ENCODE measurements at places on chromosomes 3 and 15.
A peak's percentile ranks its signal among the peaks of the same experiment; 100 is the strongest.

DNA sequence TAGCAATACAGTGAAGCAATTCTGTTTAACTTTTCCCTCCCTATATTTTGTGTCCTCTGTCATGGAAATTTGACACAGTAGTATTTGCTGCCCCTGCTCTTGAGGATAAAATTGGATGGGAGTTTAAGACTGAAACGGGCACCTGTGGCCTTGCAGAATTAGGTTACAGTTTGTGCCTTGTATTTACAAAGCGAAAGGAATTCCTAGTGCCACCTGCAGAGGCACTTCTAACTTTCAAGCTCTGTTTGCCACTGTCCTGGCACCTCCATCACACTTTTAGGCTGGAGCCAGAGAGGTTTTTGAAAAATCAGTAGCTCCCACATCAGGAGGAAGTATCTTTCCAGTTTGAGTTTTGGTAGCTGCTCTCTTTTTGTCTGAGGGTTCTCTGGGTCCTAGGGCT lies 39.5 kb downstream of the CD86 start:
- no peak for DNase-seq

GRCh38 chr3:111764645-111765091 lies 94.4 kb upstream of the PHLDB2 start:
- DNase-seq = no peak

DNA sequence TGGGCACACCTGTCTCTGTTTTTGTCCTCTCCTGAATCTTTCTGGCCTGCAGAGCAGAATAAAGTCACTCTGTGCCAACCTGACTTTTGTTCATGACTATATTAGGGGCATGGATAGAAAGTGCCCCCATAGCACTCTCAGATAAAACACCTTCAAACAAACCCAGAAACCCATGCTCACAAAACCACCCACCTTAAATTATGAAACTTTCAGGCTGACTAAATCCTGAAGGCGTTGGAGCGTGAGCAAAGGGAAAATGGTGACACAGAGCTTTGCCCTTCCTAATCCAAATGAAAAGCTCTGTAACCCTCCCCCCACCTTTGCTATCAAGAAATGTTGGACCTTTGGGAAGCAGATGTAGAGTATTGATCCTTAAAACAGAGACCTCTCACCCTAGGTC lies 138.9 kb downstream of the IGF1R start:
- DNase-seq = no peak

DNA sequence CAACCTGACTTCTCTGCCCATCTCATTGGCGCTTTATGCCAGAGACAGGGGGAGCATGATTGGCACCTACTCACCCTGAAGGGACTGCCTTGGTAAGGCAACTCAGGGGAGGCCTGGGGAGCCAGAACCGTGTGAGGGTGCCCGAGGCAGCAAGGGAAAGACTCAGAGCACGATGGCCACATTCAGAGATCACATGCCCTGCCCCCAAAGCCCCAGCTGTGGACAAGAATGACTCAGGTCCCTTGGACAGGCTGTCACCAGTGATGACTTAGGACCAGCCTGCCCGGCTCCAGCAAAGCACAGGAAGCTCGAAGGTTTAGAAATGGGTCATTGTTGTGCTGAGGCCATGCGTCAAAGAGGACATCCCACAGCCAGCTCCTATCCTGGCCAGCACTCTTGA lies 49.1 kb upstream of the LIMD1 start:
- no peak for DNase-seq

DNA sequence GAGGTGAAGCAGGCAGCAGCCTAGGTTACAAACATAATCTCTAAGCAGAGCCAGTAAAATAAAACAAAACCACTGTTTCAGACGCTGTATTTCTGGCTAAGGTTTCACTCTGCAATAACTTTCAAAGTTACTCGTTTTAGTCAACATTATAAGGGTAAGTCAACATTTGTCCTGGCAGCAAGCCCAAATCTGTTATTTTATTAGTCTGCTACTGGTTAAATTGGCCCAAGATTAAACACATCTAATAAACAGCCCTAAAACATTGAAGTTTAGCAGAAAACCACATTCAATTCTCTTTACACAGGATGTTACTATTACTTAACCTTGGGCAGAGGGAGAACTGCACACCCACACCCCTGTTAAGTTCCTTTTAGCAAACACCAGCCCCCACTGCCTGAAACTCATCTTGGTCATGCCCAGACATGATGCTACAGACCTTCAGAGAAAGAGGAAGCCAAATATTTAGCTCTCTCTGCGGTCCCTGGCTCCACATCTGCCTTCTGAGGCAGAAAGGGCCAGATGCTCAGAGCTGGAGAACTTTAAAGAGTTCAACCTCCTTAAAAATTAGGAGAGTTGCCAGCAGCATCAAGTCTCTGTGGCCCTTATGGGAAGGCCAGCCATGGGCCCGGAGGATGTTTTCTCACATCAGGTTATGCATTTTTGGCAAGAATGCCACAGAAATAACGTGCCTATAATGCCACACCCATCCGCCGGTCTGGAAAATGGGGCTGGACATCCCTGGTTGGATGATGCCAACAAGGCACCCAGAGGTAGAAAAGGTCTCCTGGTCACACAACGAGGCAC lies 17.9 kb downstream of the ARHGEF3 start:
- no peak for DNase-seq

- no peak for DNase-seq
These were observed 10.3 kb downstream of the CORO2B start for GRCh38 chr15:68589053-68589452.

GRCh38 chr15:69398491-69398891 lies 15.7 kb upstream of the KIF23 start:
- no peak for DNase-seq

GRCh38 chr15:37031198-37031597 lies 69.2 kb downstream of the MEIS2 start:
- no peak for DNase-seq

- DNase-seq = no peak
These were observed 15.9 kb upstream of the TMEM42 start for GRCh38 chr3:44845528-44846520.

DNA sequence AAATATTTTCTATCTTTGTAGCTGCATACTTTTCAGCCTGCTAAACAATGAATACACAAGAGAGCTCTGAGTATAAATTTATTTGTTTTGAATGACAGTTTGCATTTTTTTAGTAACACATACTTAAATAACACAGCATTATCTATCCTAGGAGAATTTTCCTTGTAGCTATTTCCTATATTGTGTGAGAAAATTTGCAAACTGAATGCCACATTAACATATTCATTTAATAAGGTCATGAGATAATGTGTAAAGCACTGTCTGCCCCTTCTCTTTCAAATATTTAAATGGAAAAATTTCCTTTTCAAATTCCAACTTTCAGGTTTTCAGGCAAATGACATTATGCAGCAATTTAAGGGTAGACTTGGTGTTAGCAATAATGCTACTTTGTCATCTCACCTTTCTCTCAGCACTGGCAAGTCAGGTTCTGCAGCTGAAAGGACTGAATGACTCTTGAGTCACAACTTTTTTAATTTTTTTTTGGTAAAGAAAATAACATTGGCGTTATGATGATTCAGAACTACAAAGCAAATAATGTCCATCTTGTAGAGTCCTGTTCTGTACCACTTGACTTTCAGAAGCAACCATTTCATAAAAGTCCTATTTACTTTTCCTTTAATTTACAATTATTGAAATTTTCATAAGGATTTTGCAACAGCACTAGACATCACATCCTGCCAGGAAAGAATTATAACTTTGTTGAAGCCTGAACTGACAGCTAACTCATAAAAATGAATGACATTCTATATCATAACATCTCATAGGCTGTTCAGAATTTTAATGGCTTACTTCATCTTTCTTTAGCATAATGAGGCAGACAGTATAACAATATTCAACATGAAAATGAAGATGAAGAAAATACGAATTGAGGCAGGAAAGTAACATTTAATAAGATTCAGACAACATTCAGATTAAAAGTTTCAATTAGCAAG lies 681.6 kb upstream of the SEMA6D start:
- DNase-seq = no peak

DNA sequence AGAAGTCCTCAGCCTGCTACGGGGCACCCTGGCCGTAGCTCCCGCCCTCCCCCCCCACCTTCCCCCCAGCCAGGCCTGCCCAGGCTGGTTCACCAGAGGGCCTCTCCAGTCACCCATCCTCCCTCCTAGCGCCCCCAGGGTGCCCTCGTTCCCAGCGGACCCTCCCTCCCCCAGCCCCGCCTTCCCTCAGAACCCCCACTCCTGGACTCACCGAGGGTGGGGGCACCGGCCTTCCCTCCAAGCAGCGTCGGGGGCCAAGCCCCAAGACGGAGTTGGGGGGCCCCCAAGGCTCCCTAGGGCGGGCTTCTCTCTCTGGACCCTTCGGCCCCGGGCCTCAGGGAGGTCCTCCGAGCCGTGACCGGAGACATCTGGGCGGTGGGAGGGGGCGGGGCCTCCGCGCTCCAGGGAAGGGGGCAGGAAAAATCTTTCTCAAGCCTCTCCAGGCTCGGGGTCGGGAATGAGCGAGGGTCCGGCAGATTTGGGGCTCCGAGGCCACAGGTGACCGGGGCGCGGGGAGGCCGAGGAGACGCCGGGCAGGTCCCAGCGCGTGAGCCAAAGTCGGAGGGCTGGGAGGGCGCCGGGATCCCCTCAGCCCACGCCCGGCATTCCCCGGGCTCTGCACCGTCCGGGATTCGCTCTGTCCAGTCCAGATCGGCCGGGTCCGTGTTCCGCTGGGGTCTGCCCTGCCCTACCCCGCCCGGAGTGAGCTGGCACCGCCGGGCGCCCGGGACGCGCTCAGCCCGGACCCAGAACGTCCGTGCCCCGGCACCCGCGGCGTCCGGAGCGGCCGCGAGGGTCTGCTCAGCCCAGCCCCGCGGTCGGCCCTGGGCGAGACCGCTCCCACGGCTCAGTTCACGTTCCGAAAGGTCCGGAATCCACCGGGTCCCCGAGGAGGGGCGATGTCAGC lies 999 bp downstream of the INSYN1 start:
- no peak for DNase-seq

DNA sequence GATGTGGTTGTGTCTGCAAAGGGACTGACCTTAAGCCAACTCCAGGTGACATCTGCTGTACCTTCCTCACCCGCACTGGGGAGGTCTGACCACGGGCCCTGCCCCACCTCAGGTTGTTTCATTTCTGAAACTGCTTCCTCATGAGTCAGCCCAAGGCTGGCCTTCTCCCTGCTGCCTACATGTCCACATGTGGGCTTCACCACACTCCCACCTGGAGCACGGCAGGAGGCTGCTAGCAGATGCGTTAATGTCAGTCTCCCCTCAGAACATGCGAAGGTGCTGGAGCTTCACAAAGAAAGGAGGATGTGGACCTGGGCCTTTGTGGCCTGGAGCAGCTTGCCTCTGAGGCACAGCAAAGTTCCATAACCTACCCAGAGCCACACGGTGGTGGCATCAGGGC lies 69.4 kb upstream of the PLXNA1 start:
- no peak for DNase-seq

- DNase-seq = no peak
These were observed 31.4 kb upstream of the ZBTB38 start for GRCh38 chr3:141336672-141337522.

DNA sequence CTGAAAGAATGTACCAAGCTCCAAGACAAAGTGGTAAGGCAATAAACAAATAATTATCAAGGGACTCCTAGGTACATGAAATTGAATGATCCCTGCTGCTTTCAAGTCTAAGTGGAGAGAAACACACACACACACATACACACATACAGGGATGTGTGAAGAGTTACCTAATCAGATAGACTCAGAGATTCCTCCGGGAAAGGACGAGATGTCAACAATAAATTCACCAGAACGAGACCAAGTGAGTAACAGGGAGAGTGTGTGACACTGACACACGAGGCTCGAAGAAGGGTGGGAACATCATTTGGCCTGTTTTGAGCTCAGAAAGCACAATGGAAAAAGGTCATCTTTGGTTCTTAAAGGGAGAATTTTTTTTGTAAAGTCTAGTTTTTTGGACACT lies 13.4 kb downstream of the LRIG1 start:
- no peak for DNase-seq

GRCh38 chr3:179037351-179037750 lies 34.3 kb downstream of the ZMAT3 start:
- DNase-seq = peak; percentile 67

DNA sequence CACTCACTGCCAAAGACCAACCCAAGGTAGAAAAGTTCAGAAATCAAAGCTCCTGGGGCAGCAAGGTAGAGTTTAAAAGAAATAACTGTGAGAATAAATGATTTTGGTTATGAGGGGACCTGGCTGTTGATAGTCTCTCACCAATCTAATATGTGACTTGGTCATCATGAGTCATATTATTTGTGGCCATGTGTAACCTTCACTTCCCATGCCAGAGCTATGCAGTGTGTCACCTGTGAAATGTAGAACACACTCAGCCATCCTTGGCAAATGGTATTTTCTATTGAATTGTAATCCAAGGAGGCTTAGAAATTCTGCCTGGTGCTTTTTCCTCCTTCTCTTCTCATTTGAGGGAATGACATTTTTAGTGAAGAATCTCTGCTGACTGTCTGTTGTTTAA lies 184.2 kb upstream of the STAC start:
- DNase-seq = no peak

DNA sequence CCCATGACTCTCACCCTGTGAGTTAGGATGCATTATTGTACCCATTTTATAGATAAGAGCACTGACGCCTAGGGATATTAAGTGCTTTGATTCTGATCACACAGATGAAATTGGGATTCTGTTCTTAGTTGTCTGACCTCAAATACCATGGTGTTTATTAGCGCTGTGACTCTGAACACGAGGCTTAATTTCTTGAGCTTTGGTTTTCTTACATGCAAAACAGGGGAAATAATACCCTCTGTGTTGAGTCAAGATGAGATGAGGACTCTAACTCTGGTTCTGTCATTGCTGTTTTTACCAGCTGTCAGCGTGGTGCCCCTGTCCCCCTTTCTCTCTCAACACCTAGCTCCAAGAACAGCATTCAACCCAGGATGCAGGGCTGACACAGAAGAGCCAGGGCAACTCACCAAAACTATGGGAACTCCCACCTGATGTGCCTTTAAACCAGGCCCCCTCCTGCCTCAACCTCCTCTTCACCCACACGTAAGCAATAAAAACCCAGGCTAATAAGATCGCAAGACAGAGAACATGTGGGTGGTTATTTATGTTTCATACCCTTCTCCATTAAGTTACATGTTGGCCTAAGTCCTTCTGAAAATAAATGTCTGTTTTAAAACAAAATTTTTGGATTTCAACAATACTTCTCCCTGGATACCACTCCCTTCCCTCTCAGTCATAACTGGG lies 100.1 kb upstream of the SPATA12 start:
- no peak for DNase-seq

GRCh38 chr15:93882141-93882540 lies 349.2 kb upstream of the MCTP2 start:
- no peak for DNase-seq

GRCh38 chr3:171815973-171816595 lies 5.8 kb upstream of the PLD1 start:
- no peak for DNase-seq

DNA sequence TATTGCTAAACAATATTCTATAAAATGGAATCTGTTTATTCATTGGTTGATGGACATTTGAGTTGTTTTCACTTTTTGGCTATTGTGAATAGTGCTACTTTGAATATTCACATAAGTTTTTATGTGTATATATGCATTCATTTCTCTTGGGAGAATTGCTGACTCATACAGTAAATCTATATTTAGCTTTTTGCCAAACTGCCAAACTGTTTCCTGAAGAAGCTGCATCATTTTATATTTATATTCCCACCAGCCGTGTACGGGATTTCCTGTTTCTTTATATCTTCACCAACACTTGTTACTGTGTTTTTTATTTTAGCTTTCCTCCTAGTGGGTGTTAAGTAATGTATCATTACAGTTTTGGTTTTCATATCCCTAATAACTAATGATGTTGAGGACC lies 12.5 kb upstream of the TCAIM start:
- DNase-seq = no peak
